ENCODE measurements at places on chromosomes 11 and 22.

DNA sequence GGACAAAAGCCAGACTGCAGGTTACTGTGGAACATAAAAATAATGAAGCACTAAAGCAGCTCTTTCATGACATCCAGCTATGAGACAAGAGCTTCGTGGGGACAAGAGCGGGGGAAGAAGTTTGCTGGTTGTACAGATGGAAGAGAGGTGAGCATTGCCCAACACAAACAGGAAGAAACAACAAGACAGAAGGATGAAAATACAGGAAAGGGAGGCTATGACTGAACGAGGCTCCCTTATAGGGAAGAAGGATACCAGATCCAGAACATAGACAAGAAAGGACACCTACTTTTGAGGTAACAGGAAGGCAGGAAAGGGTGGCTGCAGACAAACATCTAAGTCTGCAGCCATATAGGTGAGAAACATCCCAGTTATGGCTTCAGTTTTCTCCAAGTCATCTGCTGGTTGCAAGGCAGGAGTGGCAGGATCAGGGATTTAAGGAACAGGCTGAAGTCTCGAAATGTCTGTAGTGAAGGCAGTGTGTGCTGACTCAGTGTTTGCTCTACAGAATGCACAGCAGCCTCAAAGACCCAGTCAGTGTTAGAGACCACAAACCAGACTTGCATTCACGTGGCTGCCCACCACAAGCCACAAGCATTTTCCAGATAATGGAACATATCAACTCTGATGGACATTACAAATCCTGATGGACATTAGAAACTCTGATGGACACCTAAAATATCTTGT, 1.9 kb downstream of the CLTCL1 start:
- no peak for DNase-seq

- no peak for DNase-seq
These were observed 247.0 kb upstream of the SORL1-AS1 start for GRCh38 chr11:121699801-121700200.

DNA sequence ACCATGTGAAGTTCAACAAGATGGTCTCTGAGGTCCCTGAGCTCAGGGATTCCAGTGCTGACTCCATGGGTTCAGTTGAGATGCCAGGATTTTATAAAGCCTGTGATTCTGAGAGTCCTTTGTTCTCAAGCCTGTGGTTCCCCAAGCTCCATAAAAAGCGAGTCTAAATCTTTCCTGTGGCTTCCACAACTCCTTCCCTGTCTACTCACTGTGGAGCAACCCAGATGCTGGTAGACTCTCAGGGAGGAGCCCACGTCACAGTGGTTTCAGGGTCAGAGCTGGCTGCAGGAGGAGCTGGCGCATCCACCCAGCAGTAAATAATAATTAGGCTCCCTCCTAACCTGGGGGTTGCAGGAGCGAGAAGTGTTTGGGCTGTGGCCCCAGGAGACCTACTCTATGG, 2.0 kb upstream of the RELT start:
- DNase-seq, result no peak

- DNase-seq, result no peak
These were observed 178.4 kb downstream of the NAV2 start for GRCh38 chr11:19891022-19891421.

DNA sequence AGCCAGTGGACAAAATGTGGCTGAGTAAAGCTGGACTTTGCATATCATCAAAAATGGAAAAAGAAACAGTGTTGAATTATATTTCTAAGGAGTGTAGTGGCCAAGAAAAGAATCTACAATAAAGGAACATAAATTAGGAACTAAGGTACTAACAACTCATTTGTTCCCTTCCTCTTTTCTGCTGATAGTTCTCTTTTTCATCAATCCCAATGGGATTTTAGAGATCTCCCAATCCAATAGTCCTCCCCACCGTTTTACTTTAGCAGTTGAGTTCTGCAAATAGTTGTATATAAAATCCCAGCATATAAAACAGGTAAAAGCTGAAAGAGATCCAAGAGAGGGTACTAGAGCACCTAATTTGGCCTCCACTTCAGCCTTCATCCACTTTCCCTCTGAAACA, 2.0 kb downstream of the PRCP start:
- DNase-seq, result no peak

DNA sequence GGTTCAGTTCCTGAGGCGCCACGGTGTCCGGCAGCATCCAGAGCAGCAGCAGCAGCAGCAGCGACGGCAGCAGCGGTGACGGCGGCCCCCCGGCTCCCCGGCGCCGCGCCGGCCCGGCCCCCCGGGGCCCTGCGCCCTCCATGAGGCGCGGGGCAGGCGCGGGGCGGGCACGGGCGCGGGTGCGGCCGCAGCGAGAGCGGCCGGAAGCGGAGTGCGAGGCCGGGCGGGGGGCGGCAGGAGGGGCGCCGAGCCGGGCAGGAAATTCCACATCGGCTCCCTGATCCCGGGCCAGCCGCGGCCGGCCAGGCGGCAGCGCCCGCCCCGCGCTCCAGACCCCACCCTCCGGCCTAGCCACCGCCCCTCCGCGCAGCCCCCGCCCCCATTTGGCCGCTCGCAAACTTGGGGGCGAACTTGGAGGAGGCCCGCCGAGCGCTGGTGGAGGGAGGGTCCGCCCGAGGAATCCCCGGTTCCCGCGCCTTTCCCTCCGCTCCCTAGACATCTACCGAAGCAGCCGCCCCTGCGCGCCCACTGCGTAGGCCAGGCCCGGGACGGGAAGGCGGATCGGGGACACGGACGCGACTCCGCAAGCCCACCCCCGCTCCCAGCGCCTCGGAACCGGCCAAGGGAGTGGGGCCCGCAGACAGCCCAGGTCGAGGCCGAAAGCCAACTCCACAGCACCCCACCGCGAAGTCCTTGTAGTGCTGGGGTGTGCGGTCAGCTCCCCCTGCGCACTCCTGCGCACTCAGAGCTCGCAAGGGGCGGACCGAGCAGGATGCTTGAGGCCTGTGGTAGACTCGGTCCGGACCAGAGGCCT, at the start of gene SCARF2:
Gene SCARF2 (minus strand): TSS at position 213 of the 814 bp plus-strand sequence. CDS start 71 bp downstream, at position 142.
- DNase-seq, result no peak

DNA sequence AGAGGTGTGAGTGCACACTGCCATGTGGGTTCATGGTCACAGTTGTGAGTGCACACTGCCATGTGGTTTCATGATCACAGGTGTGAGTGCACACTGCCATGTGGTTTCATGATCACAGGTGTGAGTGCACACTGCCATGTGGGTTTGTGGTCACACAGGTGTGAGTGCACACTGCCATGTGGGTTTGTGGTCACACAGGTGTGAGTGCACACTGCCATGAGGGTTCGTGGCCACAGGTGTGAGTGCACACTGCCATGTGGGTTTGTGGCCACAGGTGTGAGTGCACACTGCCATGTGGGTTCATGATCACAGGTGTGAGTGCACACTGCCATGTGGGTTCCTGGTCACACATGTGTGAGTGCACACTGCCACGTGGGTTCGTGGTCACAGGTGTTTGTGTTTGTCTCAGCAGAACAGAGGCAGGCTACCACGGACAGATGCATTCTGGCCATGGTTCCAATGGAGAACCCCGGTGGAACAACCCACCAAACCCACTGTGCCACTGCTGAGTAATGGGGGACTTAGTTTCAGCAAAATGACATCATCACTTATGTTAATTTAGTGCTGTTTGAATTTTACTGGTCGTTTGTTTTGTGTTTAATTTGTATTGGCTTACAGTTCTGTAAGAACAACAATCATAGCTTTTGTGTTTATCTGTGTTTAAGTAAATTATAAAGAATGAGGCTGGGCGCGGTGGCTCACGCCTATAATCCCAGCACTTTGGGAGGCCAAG, 57.2 kb downstream of the RPS6KA4 start:
- no peak for DNase-seq

DNA sequence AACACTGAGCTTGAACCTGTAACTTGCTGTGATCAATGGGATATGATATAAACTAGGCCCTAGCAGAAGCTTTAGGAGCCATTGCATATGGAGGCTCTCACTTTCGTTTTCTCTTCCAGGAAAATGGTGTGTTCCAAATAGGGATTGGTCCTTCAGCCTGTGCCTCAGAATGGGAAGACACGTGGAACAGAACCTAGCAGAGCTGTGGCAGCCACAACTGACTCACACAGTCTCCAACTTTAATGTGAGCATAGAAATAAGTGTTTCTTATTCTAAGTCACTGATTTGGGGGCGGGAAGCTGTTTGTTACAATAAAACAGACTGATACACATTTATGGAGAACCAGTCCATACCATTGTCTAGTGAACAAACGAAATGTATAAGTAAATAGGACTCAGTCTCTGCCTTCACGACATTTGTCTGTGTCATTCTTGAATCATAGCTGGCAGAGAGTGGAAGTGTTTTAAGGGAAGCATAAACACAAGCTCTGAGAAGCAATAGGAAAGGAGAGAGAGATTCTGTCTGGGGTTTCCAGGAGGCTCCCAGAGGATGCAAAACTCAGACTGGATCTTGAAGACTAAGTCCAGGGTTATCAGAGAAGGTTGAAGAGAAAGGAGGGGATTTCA, 97.3 kb downstream of the GALNT18 start:
- no peak for DNase-seq
